ENCODE measurements at places on chromosomes 2 and 18. TPM values are rescaled to one million over a fixed set of nuclear protein-coding genes. Genes with fewer than 3 reads are reported as not detected.

DNA sequence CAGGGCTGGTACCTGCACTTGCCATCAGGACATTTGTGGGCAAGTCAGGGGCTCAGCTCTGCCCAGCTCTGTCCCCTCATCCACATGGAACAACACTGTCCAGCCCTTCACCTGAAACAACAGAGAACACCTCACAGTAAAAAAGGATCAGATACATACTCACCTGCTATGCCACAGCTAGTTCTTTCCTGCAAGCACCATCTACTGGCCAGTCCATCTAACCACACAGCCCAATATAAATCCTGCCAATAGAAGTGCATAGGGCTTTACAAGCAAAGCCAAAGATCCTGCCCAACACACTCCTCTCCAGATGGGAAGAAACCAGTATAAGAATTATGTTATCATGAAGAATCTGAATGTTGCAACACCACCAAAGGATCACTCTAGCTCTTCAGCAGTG, 52.2 kb upstream of the GALNT13 start:
- no peak for DNase-seq
- no peaks in the 10 kb centered on the region for H3K36me3 ChIP-seq
- H3K27me3 ChIP-seq, result no peaks in the 10 kb centered on the region
- no peak overlapping the region for H3K4me3 ChIP-seq
- H3K4me1 ChIP-seq, result no peaks in the 10 kb centered on the region

- H3K27me3 ChIP-seq, result no peaks in the 10 kb centered on the region
- H3K4me3 ChIP-seq, result no peak overlapping the region
- no peaks in the 10 kb centered on the region for H3K4me1 ChIP-seq
- no peak overlapping the region for H3K27ac ChIP-seq
- DNase-seq, result no peak
- no peaks in the 10 kb centered on the region for H3K36me3 ChIP-seq
Observed at GRCh38 chr2:77512507-77512906, 9.7 kb downstream of the LRRTM4 start.

DNA sequence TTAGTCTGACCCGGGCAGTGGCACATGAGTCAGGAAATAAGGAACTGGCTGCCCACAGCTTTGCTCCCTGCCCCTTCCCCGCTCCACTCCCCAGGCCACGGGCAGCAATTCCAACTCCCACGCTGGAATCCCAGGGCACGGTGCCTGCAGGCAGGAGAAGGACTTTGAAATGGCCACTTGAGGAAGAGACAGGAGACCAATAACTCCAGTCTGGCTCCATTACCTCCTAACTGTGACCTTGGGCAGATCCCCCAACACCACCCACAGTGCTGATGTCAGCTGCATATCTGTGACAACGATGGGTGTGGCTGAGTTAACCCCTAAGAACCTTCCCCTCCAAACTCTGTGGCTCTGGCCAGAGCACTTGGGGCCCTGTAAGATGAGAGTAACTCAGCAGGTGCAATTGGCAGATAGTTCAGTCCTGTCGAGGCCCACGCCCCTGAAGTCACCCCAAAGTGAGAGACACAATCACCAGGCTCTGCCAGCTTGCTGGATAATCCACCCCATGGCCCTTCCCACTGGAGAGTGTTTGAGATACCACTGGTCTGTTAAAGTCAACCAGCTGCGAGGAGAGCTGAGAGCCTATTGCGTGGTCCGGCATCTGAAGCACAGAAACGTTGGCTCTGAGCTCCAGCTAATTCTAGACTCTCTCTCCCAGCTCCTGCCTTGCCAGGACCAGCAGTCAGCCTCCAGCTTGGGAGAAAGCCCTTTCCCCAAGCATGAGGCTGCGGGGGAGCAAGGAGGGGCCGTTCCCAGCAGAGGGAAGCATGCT, 175.2 kb downstream of the TNS1 start:
- peak overlapping the region; percentile 64 for H3K27ac ChIP-seq
- no peaks in the 10 kb centered on the region for H3K36me3 ChIP-seq
- H3K27me3 ChIP-seq, result no peaks in the 10 kb centered on the region
- peaks cover 38% of the 10 kb centered on the region for H3K4me1 ChIP-seq
- DNase-seq, result no peak

- H3K4me1 ChIP-seq, result peaks cover 12% of the 10 kb centered on the region
- no peak overlapping the region for H3K27ac ChIP-seq
- H3K4me3 ChIP-seq, result no peak overlapping the region
- H3K27me3 ChIP-seq, result no peaks in the 10 kb centered on the region
- H3K36me3 ChIP-seq, result peaks cover 5% of the 10 kb centered on the region
Observed at GRCh38 chr2:9328931-9329330, 94.4 kb downstream of the ITGB1BP1 start.

GRCh38 chr2:202040079-202040844, 6.6 kb downstream of the FZD7 start:
- peaks cover 33% of the 10 kb centered on the region for H3K4me1 ChIP-seq
- no peaks in the 10 kb centered on the region for H3K36me3 ChIP-seq
- no peaks in the 10 kb centered on the region for H3K27me3 ChIP-seq
- DNase-seq, result no peak
- no peak overlapping the region for H3K4me3 ChIP-seq

DNA sequence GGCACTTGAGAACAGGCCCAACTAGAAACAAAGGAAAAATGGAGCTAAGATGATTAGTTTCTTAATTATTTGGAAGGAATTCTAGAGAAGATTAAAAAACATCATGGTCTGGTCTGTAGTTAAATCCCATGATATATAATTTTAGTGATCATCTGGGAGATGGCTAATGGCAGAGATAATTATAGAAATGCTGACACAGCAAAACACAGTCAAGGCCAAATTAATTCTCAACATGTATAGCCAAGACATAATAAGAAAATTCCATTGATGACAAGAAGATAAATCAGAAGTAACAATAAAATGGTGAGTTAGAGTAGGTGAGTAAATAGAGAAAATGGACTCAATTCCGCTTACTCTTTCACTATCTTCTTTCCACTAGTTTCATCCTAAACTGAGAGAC, 59.2 kb upstream of the ITGA4 start:
- no peaks in the 10 kb centered on the region for H3K4me1 ChIP-seq
- H3K27me3 ChIP-seq, result no peaks in the 10 kb centered on the region
- H3K36me3 ChIP-seq, result no peaks in the 10 kb centered on the region
- H3K27ac ChIP-seq, result no peak overlapping the region
- DNase-seq, result no peak

Gene DPY30
- total RNA-seq, result 41.3 TPM

DNA sequence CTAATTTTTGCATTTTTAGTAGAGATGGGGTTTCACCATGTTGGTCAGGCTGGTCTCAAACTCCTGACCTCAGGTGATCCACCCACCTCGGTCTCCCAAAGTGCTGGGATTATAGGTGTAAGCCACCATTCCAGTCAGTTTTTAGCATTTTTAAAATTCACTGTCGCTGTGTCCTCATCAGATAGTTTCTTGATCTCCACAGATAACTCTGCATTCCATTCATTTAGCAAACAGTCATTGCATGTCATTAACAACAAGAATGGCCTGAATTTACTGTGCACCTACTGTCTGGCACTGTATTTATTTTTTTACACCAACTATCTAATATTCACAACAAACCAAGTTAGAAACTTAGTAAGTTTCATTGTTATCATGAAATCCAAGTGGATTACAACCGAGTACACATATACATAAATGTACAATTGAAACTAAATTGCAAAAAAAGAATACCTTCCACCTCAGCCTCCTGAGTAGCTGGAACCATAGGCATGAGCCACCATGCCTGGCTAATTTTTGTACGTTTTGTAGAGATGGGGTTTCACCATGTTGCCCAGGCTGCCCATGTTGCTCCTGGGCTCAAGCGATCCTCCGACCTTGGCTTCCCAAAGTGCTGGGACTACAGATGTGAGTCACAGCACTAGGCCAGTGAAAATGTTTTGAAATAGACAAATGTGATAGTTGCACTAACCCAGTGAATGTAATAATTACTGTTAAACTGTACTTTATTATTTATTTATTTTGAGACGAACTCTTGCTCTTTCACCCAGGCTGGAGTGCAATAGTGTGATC, 4.3 kb downstream of the MCEE start:
- no peak overlapping the region for H3K4me3 ChIP-seq
- no peaks in the 10 kb centered on the region for H3K36me3 ChIP-seq

DNA sequence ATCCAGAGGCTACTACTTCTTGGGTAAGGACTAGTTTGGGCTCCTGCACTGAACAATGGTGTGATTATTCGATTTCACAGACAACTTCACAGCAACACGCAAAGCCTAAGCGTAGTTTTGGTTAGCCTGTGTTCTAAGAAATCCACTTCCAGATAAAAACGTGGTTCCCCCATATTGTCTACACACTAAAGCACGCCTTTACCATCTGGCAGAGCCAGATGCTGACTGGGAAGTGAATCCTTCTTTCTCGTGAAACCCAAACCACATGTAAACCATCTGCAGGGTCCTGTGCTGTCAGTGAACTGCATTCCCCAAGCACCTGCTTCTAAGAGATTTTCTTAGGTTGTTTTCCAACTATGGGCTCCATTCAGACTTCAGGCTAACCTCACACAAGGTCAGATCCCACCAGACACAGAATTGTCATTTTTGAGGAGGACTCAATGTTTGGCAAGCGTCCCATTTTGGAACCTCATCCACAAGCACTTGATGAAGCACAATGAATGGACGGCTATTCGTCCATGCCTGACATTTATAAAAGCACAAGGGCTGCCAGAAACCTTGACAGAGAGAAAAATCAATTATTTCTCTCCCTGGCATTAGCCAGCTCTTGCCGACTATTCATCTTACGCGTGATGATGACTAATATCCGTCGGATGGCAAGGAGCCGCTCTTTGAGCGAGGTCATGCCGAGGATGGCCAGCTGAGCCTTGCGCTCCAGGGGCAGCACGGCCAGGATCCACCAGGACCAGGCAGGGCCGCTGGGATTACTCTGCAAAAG, 38.4 kb downstream of the LONRF2 start:
- no peaks in the 10 kb centered on the region for H3K27me3 ChIP-seq
- H3K36me3 ChIP-seq, result peaks cover 4% of the 10 kb centered on the region
- H3K4me3 ChIP-seq, result no peak overlapping the region
- DNase-seq, result peak; percentile 94

DNA sequence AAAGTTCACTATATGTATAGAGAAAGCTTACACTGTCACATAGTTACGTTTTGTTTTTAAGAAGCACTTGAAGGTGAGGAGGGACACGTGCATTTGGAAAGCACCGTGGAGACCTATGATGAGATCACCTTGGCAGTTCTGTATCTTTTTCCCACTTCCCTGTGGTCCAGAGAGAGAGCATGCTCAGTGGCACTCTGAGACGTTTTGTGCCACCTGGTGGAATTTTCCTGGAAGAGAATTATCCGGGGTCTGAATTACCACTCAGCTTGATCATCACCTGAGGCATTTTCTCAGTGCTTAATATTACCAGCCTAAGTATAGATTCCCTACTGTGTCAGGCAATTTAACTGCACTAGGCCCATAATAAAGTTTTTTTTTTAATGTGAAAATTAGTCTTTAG, 469.4 kb upstream of the SMIM21 start:
- H3K36me3 ChIP-seq, result no peaks in the 10 kb centered on the region
- no peak overlapping the region for H3K4me3 ChIP-seq
- no peaks in the 10 kb centered on the region for H3K27me3 ChIP-seq
- H3K4me1 ChIP-seq, result no peaks in the 10 kb centered on the region

GRCh38 chr2:174224665-174225288, 23.6 kb downstream of the OLA1 start:
- no peaks in the 10 kb centered on the region for H3K36me3 ChIP-seq
- H3K27me3 ChIP-seq, result no peaks in the 10 kb centered on the region
- no peak overlapping the region for H3K4me3 ChIP-seq
- no peak for DNase-seq
- H3K27ac ChIP-seq, result no peak overlapping the region
- no peaks in the 10 kb centered on the region for H3K4me1 ChIP-seq

DNA sequence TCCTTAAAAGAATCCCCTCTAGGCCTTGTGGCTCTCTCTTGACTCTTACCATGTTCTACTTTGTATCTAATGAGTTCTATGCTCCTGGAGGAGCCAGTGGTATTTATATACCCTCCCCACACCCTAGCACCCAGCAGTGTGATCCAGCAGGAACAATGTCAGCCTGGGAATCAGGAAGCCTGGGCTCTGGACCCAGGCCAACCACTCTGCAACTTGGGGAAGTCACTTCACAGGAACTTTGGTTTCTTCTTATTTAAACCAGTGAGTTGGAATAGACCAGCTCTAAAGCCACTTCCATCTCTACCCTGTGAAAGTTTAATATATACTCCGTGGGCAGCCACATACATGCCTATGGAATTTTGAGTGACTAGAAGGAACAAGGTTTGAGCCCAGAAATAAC, 11.6 kb upstream of the SPTBN1 start:
- no peaks in the 10 kb centered on the region for H3K36me3 ChIP-seq
- no peaks in the 10 kb centered on the region for H3K27me3 ChIP-seq
- no peak overlapping the region for H3K4me3 ChIP-seq
- DNase-seq, result no peak
- H3K27ac ChIP-seq, result no peak overlapping the region

GRCh38 chr18:24669502-24669901, 209.1 kb downstream of the HRH4 start:
- no peaks in the 10 kb centered on the region for H3K4me1 ChIP-seq
- H3K27ac ChIP-seq, result no peak overlapping the region
- no peak for DNase-seq
- H3K36me3 ChIP-seq, result no peaks in the 10 kb centered on the region
- no peaks in the 10 kb centered on the region for H3K27me3 ChIP-seq
- no peak overlapping the region for H3K4me3 ChIP-seq

DNA sequence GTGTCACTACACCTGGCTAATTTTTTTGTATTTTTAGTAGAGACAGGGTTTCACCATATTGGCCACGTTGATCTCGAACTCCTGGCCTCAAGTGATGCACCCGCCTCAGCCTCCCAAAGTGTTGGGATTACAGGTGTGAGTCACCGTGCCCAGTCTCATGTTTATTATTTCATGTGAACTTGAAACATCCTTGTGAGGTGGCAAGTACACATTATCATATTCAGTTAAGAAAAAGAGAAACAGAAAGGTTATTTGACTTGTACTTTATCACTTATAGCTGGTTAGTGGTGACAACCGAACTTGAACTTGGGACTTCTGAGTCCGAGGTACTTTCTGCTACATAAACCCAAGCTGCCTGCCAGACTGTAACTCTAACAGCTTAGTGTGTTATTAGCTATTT, 24.4 kb downstream of the ABHD3 start:
- H3K27me3 ChIP-seq, result no peaks in the 10 kb centered on the region
- H3K4me1 ChIP-seq, result peaks cover 8% of the 10 kb centered on the region
- no peak overlapping the region for H3K4me3 ChIP-seq
- H3K36me3 ChIP-seq, result no peaks in the 10 kb centered on the region

DNA sequence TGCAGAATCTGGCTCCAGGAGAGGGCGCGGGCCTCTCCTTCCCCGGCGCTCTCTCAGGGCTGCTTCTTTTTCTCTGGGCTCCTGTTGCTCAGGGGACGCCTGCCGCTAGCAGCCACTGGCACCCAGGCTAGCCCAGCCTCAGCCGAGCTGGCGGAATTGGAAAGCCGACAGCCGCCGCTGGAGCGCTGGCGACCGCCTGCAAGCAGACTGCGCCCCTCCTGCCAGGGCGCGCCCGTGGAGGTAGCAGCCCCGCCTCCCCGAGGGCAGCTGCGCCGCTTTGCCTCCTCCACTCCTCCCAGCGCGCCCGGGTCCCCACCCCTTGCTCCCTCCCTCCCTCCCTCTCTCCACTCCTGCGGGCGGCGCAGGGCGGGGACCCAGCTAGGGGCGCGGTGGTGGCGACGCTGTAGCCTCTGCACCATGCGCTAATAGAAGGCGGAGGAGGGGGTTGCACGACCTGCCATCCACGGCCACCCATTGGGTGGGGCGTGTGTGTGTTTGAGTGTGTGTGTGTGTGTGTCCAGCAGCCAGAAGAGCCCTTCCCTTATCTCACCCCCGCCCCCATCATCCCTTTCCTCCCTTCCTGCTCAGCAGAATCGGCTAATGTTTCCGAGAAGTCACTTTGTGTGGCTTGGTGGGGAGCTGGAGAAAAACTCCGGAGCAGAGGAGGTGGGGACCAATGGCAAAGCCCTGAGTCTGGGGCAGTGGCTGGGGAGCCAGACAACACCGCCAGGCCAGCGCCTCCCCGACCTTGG, at the start of gene SCN9A:
SCN9A (minus strand) TSS at position 209 of the 752 bp plus-strand sequence. CDS start 64,188 bp downstream, outside the sequence.
- no peak for DNase-seq
- no peaks in the 10 kb centered on the region for H3K36me3 ChIP-seq
- no peaks in the 10 kb centered on the region for H3K27me3 ChIP-seq
- H3K27ac ChIP-seq, result no peak within 1 kb of the TSS
- peak within 1 kb of the TSS; percentile 67 for H3K4me3 ChIP-seq

Gene NTSR2
- not detected for total RNA-seq
